ENCODE measurements at places on chromosomes 7 and 10.
A peak's percentile ranks its signal among the peaks of the same experiment; 100 is the strongest.

GRCh38 chr7:36734731-36735130, 10.4 kb upstream of the AOAH start:
- no peak for DNase-seq

DNA sequence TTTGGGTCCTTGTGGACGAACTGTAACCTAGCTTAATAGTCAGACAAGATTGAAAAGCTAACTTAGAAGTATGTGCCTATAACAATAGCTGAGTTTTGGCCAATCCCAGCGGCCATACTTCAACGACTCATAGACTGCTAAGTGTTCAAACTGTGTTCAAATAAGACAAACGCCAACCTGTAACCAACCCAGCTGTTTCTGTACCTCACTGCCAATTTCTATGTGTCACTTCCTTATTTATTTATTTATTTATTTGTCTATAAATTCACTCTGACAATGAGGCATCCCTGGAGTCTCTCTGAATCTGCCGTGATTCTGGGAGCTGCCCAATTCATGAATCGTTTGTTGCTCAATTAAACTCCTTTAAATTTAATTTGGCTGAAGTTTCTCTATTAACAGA, 21.7 kb downstream of the ST8SIA6 start:
- DNase-seq = no peak

GRCh38 chr10:72334196-72334824, 20.4 kb downstream of the DNAJB12 start:
- DNase-seq = no peak

DNA sequence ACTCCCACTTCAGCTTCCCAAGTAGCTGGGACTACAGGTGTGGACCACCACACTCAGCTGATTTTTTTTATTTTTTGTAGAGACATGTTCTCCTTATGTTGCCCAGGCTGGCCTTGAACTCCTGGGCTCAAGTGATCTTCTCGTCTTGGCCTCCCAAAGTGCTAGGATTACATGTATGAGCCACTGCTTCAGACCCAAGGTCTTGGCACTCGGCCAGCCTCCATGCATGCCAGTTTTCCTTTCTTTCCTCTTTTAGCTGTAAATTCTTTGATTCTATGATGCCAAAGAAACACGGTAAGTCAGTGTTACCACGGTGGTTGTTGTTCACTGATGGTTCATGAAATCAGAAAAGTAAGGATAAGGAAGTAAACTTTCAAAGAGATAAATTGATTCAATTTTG, 3.0 kb upstream of the MGAM start:
- DNase-seq = no peak

DNA sequence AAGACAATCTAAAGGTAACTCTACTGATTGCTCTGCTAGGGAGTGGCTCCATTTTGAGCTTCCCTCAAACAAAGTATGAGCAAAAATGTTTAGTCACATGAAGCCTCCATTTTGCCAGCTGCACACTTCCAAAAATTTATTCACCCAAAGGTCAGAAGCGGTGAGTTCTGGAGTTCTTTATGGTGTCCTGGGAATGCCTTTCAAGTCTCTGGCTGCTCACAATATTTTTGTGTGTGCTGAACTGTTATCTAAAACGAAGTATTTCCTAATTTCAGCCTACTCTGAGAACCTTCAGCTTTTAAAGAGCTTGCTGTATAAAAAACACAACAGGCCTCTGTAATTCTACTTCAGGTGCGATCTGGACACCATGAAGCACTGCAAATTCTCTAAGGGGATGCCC, 15.6 kb downstream of the NRCAM start:
- DNase-seq = no peak

- no peak for DNase-seq
Measured at GRCh38 chr7:68998136-68998535, 600.1 kb upstream of the AUTS2 start.

DNA sequence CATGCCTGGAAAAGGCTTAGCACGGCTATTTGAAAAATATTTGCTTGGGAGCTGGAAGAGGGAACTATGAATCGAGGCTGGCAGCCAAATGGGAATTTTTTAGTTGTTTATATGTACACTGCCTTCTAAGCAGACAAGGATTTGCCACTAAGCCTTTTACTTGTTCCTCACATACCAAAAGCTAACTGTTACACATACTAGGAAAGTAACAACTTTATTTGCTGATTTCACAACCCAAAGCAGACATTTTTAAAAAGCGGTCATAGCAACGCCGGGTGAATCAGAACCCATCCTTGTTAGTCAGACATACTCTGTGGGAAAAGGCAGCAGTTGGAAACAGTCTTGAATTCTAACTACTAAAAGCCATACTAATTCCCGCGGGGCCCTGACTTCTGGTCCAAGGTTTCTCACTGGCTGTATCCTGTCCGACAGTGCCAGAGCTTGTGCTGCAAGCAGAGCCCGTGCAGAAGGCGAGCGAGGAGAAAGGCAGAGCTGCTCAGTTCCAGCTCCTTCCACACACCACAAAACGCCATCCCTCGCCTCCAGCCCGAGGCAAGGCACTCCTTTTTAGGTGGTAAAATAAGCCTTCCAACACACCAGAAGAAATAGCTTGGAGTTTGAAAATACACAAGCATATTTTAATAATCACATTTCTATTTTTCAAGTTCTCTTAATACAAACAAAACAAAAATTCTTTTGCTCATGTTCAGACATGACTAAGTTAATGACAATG, 89.2 kb downstream of the RNF216 start:
- DNase-seq = no peak

DNA sequence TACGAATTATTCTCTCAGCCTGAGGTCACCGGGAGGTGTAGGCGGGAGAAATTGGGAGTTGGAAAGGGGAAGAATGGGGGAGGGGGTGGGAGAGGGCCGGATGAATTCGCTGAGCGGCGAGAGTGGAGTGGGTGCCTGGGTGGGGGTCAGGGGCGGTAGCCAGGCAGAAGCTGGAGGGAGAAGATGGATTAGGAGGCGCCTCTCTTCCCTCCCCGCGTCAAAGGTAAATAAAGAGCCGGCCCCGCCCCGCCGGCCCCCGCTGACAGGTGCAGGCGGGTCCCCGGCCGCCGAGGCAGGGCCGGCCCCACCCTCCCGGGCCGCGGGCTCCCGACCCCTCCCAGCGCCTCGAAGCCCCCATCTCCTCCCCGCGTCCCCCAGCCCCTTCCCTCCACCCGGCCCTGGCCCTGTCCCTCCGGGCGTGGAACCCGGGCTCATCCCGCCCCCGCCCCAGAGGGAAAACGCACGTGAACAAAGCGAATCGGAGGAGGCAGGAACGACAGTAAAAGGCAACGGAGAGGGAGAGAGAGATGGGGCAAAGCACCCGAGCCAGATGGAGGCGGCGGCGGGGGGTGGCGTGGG, 872 bp downstream of the FAM131B start:
- no peak for DNase-seq

- no peak for DNase-seq
Measured at GRCh38 chr10:14074062-14074884, 256.5 kb downstream of the FRMD4A start.

- peak; percentile 10 for DNase-seq
Measured at GRCh38 chr7:2011266-2012043, 221.3 kb downstream of the MAD1L1 start.

DNA sequence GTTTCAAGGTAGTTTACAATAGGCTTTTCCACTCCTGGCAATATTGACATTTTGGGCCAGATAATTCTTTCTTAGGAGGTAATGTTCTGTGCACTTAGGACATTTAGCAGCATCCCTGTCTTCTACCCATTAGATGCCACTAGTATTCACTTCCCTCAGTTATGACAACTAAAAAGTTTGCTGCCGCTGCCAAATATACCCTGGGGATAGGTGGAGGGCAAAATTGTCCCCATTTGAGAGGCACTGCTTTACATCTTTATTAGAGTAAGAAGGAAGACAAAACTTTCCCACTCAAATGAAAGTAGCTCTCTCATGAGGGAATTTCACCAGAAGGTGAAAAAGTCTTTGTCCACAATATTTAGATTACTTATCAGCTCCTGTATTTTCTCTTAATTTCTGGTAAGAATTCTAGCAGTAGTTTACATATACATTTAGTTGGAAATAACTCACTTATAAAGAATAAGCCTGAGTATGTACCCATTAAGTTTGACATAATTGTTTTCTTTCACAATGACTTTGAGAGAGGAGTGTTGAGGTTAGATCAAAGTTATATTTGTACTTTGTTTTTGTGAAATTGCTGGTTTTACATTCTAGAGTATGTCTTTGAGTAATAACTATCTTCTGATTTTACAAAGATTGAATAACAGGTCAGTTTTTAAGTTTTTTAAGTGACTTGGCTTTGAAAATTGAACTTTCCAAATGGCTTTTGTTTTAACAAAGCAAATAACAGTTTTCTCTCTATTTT, 46.0 kb downstream of the HELLS start:
- DNase-seq = no peak

DNA sequence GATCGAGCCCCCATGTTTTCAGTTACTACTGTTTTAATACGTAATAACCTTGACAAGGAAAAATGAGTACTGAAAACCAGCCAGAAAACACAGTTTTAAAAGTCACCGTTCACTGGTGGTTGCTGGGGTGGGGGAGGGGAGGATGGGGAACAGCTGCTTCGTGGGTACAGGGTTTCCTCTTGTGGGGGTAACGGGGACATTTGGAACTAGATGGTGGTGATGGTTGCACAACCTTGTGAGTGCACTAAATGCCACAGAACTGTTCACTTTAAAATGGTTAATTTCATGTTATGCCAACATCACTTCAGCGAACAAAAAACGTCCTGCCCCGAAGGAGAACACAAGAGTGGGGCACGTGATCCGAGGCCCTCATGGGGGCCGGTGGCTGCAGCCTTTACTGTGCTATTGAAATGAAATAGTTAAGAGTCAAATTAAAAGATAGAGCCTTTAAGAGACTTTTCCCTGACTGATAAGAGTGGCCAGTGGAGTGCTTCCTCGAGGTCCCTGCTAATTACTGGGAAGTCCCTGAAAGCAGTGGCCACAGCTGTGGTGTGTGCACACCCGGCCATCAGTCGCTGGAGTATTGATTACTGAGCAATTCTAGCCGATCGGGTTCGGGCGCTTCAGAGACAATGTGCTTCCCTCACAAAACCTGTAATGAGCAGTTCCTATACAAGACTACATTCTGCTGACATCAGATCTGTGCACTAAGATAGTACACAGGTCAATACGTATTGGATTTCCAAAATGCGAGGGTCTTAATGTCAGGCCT, 80.3 kb downstream of the EBF3 start:
- no peak for DNase-seq

DNA sequence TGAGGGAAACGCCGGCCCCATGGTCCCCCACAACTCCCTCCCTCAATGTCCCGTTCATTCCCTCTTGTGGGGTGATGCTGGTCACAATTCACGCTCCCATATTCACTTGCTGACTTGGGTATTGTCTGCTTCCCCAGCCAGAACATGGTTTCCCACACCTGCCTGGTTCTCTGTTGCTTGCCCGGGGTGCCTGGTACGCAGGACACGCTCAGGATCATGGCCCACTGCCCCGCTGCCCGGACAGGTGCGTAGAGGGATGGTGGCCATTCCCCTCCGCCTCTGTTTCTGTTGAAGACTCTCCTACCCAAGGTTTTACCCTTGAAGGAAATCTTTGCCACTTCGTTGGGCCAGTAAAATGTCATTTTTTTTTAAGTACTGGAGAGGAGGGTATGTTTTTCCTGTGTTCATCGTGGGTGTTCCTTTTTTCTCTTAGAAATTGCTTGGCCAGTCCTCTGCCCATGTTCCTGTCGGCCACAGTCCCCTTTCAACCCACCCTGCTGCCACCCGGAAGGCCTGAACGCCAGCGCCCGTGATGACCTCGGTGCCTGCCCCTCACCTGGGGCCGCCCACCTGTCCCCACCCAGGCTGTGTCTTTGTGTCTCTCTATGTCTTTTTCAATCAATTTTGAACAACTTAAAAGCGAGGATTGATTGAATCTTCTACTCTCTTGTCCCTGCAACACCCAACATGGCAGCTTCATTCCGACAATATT, 38.2 kb downstream of the FOXL3 start:
- no peak for DNase-seq

DNA sequence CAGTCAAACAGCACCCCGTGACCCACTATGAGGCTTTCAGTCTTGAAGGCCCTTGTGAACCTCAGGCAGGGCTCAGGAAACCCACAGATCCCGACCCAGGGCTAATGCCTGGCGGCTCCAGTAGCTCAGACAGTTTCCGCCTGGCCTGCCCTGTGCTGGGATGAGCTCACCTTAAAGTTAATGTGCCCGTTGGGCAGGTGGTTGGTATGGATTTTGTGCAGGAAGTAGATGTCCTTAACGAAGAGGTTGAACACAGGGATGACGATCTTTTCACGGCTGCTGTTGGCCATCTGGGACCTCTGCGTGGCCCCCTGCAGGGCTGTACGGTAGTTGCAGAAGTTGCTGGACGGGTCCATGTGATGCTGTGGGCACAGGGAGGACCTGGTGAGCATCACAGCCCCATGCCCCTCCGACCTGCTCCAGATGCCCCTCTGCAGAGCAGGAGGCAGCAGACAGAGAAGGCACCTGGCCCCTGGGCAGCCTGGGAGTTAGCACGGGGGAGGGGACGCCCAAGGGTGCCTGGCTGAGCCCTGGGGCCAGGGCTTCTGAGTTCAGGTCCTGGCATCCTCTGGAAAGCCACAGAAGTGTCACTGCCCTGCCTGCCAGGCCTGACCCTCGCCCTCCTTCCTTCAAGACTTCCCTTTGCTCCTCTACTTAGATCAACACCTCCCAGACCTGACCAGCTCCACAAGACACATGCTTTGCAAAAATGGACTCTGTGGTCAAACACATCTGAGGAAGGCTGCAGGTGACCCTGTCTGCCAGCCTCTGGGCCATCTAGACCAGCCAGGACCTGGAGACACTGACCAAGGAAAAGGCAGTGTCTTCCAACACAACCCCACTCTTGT, 59.8 kb downstream of the CSGALNACT2 start:
- DNase-seq = no peak

GRCh38 chr7:21544303-21544656, 1.4 kb downstream of the DNAH11 start:
- DNase-seq = no peak

DNA sequence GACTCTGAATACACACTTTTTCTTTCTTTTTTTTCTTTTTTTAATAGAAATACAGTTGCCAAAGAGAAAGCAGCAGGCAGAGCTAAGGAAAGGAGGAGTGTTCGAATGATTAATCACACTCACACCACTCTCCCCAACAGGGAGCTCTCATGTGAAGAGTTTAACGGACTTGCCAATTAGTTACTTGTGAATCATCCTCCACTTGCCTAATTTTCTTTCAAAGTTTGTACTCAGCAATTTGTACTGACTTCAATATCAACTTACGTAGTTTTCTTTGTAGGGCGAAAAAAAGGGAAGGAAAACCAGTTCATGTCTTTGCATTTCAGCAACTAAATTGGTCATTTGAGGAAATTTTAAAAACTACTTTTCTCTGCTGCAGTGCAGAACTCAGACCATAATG, 109.2 kb downstream of the PIP4K2A start:
- DNase-seq = no peak

DNA sequence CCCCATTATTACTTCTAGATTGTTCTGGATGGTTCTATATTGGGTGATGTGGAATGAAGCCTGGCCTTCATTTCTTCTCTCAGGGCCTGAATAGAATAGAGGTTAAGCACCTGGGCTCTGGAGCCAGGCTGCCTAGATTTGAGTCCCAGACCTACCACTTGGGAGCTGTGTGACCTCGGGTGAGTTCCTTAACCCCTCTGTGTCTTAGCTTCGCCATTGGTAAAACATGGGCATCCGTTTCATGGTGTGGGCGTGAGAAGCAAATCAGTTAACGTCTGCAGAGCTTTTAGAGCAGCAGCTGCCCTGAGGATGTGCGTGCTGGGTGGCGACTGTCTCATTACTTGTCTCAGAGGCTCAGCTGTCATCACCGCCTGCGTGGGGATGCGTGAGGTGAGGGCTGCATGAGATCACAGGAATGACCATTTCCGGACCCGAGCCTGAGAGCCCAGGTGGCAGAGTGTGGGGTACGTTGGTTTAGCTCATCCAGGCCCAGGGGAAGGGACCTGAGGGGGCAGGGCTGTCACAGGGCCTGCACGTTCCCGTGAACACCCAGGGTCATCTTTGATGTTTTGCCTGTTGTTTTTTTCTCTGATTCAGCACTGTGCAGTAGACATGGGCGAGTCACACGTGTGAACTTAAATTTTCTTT, 9.7 kb downstream of the AGAP3 start:
- DNase-seq = no peak
